Globus pallidus (tissue), 1 donor: ENCODE measurements at places on chromosomes 13 and 19.
A peak's percentile ranks its signal among the peaks of the same experiment; 100 is the strongest.

- no peak for DNase-seq
These were observed 42.7 kb downstream of the SERP2 start for GRCh38 chr13:44416301-44416700.

DNA sequence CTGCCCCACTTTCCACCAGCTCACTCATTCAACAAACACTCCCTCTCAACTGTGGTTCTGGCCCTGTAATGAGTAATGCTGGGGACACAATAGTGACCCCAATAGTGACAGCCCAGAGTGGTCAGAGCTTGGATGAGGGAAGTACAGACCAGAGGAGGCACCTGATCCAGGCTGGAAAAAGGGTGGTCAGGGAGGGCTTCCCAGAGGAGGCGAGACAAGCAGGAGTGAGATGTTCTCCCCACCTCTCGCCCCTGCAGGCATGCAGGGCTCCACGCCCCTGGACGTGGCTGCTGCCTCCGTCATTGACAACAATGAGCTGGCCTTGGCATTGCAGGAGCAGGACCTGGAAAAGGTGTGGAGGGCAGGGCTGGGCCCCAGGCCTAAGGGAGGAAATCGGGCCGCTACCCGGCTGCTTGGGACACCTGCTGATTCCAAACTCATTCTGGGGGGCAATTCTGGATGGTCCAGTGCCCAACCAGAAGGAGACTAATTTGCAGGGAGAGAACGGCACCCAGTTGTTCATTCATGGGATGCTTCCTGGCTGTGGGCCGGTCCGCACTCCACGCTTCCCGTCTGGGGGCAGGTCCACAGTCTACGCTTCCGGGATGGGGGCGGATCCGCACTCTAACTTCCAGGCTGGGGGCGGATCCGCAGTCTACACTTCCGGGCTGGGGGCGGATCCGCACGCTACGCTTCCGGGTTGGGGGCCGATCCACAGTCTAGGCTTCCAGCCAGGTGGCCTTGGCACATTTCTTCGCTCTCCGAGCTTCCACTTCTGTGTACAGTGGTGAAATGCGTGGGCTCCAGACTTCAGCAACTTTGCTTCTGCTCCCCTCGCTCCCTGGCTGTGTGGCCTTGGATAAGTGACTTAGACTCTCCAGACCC lies 63.4 kb downstream of the RYR1 start:
- DNase-seq: no peak

- DNase-seq: peak; percentile 1
These were observed 1.0 kb upstream of the ZNF529 start for GRCh38 chr19:36573895-36574720.

- no peak for DNase-seq
These were observed 36.4 kb downstream of the ZNF257 start for GRCh38 chr19:22088541-22089144.

DNA sequence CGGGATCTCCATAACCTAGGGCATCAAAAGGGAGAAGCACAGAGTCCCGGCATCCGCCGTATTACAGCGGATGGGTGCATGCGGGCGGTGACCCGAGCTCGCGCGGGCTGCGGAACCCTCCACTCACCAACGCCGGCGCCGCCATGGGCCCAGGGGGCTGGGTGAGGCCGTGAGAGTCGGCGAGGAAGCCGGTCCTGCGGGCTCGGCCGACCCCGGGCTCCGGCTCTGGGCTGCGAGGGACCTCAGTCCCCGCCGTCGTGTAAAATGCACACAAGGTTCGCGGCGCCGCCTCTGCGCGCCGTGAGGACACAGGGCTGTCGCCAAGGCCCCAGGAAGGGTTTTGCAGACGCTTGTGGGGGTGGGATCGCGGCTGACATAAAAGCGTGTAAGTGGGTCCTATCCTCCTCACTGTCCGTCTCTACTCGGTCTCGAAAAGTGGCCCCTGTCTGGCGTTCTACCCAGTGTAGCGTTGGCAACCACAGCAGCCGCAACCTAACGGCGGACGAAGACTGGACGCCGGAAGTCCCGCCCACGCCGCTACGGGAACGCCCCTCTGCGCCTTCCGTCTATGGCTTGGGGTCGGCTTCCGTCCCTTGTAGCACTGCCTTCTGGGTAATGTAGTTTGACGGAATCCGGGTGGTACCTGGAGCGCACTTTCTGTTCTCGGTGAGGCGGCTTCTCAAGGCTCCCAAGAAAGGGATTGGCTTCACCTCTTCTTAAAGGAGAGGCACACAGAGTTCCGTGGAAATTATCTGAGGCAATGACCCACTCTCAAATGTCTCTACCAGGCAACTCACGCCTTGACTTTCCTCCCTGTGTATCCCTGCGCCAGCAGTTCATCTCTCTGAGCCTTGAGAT lies at the start of gene ZNF599:
ZNF599 (minus strand) TSS at position 519 of the 858 bp plus-strand sequence; CDS start at position 145, 374 bp downstream.
- peak; percentile 89 for DNase-seq

DNA sequence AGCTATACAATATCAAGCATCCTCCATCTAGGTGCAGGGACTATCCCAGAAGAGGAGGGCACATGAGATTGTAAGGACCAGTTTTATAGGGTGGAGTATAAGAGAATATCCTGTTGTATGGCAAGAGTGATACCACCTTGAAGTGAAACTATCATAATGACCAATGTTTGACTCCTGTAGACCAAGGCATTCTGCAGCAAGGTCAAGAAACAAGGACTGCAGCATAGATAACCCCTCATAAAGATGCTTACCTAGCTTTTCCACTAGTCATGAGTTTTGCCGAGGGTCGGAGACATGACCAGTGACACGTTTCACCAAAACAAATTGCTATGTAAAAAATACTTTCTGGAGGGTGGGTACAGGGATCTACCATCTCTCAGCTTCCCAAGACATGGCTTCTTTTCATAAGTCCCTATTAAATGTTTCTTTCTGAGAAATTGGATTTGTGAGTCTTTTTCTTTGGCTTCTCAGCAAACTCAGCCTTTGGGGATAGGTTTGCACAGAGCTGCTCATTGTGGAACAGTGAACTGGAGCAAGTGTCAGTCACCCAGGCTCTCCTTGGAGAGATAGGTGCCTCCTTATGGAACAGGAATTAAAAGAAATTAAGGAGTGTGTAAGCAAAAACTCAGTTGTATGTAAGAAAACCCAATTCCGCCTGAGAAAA lies 28.2 kb upstream of the CYSLTR2 start:
- DNase-seq: no peak

- DNase-seq: no peak
These were observed 270.6 kb downstream of the PCDH20 start for GRCh38 chr13:61144834-61145593.

- DNase-seq: no peak
These were observed 5.8 kb upstream of the CYP4F8 start for GRCh38 chr19:15609261-15609660.

DNA sequence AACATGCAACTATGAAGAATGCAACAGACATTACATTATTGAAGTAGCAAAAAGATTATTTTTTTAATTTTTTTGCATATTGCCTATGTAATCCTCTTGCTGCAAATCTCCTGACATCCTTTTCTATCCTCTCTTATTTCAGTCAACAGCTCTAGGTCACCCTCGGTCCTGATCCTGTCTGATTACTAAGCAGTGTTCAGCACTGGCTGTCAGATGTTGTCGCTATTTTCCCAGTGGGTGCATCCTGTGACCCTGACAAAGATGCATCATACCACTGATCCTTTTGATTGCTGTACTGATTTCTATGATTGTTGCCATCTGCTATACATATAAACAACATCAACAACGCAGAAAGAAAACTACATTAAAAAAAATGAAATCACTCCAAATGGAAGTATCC lies 443.7 kb upstream of the PRR20A start:
- no peak for DNase-seq

DNA sequence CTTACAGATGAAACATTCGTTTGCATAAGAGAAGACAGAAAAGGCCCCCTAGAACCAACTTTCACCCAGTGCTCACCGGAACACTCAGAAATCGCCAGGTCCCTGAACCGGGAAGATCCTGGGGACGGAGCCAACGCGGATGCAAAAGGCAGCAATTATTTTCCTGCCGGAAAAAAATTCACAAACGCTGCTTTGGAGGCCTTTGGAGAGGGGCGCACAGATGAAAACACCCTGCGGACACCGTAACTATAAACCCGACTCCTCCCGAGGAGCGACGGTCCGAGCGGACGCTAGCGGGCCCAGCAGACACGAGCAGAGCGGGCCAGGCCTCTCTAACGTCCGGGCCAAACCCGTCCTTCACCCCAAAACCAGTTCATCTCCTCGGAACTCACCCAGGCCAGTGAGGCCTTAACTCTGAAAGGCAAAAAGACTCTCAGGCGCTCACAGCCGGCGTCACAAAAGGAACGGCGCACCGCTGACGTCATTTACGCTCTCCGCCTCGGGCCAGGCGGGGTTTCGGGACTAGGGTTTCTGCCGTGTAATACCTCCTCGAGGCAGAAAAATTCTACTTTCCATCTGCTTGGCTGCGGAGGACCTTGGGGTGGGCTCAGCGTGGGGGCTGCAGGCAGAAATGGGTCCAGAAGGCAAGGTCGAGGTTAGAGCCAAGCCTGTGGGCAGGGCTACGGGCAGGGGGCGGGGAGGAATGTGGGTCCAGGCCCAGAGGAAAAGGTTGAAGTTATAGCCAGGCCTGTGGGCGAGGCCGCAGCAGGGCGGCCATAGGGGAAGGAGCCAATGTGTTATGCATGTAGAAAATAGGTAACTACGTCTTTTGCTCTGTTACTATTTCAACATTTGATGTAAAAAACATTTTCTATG lies at the start of gene ZNF426:
ZNF426 (minus strand) TSS at position 463 of the 876 bp plus-strand sequence. CDS start 2,413 bp downstream, outside the sequence.
- peak; percentile 80 for DNase-seq

DNA sequence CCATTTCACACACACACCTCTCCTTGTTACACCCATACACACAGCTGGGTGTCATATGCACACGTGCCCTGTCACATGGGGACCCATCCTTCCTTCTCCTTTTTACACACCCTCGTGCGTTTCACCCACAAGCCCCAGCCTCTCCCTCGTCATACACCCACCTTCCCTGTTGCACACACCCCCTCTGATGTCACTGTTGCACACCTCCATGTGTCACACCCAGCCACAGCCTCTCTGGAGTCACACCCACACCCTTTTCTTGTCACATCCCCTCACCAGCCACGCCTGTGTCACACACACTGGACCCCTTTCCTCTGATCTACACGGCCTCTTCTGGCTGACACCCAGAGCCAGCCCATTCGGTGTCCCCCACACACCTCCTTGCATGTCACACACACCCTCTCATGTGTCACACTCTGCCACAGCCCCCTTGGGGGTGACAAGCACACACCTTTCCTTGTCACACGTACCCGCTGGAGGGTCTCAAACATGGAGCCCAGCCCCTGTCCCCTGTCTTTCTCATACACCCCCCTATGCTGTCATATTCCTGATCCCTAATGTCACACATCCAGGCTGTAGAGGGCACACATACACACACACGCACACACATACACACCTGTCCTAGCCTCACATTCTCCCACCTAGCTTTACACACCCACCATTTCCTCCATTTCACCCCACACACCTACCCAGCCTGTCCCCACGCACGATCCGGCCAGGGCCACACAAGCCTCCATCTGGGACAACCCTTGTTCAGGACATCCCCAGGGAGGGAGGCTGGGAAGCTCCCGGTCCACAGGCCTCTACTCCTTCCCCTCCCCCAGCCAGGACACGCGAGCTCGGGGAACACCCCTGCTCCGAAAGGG lies 1.4 kb downstream of the NOVA2 start:
- DNase-seq: no peak

DNA sequence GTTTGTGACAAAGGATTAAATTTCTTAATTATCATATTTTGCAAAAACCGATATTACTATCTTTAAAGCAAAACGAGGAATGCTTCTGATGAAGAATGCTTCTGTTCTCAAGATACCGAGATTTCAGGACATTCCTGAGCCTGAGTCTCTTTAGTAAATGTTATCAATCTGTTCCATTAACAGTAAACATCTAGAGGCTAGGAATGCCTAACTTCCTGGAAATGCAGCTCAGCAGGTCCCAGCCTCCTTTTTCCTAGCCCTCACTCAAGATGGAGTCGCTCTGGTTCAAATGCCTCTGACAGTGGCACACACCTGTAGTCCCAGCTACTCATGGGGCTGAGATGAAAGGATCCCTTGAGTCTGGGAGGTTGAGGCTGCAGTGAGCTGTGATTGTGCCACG lies 2.4 kb upstream of the IFNL4 start:
- DNase-seq: no peak

DNA sequence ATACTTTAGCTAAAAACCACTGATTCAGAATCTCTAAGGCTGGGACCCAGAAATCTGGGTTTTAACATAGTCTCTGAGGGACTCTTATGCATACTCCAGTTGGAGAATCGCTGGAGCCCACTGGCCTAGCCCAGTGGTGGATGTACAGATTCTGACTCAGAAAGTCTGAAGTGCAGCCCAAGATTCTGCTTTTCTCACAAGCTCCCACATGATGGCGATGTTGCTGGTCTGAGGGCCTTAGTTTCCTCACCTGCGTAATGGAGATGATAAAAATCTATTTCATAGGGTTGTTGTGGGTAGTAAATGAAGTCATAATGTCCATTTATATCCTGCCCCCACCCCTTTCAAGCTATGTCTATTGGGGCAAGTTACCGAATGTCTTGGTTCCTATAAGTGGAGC lies 7.7 kb upstream of the CDADC1 start:
- no peak for DNase-seq

GRCh38 chr13:100433475-100433874 lies 155.1 kb downstream of the GGACT start:
- DNase-seq: no peak

GRCh38 chr13:27854606-27855005 lies 62.3 kb downstream of the GSX1 start:
- no peak for DNase-seq

- DNase-seq: no peak
These were observed 84.0 kb downstream of the MZT1 start for GRCh38 chr13:72643311-72643989.

DNA sequence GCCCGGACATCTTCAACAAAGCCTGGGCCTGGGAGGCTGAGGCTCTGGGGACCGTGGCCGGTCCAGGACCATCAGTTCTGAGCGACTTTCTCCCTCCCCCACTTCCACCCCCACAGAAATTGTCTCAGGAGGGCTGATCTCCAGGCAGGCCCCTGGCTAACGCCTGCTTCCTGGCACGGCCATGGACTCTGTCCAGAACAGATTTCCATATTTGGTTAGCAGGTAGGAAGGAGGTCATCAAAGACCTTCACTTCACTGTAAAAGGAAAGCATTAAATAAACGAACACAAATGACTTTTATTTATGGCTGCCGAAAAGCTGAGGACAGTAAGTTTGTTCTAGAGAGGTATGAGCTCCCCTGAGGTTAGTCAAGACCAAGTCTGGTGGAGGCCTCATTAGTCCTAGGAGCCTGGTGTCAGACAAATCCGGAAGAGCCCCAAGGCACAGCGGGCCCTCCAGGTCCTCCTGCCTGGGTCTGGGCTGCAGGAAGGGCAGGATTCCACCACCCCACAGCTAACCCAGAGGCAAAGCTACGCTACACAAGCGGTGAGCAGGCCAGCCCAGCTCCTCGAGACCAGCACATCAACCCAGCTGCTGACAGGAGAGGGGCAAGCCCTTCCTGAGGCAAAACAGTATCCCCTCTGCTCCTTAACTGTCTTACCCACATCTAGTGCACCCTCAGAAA lies 4.6 kb upstream of the PLPP2 start:
- DNase-seq: no peak

- DNase-seq: no peak
These were observed 17.3 kb downstream of the ZFR2 start for GRCh38 chr19:3851254-3852176.

- DNase-seq: no peak
These were observed 182.4 kb downstream of the GPC6 start for GRCh38 chr13:93409001-93409400.

- DNase-seq: peak; percentile 47
These were observed 7.7 kb downstream of the N4BP2L2 start for GRCh38 chr13:32530841-32531253.
